Cardiac muscle cell (in vitro differentiated cells and primary cell): ENCODE measurements at places on chromosomes 7 and 10.

- no peaks in the 10 kb centered on the region for H3K27me3 ChIP-seq
- DNase-seq: no peak
- no peak overlapping the region for H3K4me3 ChIP-seq
- H3K27ac ChIP-seq: no peak overlapping the region
These were observed 59.5 kb downstream of the KCND2 start for GRCh38 chr7:120332433-120332832.

DNA sequence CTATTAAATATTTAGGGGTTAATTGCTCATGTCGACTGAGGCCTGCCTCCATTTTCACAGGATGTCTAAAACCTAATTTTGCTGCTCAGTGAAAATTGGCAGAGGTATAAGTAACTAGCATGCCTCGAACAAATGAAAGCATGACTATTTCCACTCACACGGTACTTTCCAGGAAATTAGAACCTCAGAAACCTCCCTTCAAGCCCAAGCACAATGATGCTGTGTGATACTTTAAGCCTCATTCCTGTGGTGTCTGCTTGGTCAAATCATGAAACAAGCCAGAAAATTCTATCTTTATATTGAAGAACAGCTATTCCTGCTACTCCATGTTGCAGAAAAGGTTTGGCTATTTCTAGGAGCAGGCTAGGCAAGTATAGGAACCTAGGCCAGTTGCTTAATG is 203.0 kb downstream of the SORCS3 start:
- no peaks in the 10 kb centered on the region for H3K27me3 ChIP-seq
- H3K27ac ChIP-seq: no peak overlapping the region
- H3K36me3 ChIP-seq: no peaks in the 10 kb centered on the region
- H3K4me3 ChIP-seq: no peak overlapping the region
- DNase-seq: no peak
- no peaks in the 10 kb centered on the region for H3K4me1 ChIP-seq

- H3K4me3 ChIP-seq: no peak overlapping the region
- no peaks in the 10 kb centered on the region for H3K36me3 ChIP-seq
- H3K27ac ChIP-seq: no peak overlapping the region
These were observed 35.5 kb downstream of the GPRIN2 start for GRCh38 chr10:46520941-46521340.

DNA sequence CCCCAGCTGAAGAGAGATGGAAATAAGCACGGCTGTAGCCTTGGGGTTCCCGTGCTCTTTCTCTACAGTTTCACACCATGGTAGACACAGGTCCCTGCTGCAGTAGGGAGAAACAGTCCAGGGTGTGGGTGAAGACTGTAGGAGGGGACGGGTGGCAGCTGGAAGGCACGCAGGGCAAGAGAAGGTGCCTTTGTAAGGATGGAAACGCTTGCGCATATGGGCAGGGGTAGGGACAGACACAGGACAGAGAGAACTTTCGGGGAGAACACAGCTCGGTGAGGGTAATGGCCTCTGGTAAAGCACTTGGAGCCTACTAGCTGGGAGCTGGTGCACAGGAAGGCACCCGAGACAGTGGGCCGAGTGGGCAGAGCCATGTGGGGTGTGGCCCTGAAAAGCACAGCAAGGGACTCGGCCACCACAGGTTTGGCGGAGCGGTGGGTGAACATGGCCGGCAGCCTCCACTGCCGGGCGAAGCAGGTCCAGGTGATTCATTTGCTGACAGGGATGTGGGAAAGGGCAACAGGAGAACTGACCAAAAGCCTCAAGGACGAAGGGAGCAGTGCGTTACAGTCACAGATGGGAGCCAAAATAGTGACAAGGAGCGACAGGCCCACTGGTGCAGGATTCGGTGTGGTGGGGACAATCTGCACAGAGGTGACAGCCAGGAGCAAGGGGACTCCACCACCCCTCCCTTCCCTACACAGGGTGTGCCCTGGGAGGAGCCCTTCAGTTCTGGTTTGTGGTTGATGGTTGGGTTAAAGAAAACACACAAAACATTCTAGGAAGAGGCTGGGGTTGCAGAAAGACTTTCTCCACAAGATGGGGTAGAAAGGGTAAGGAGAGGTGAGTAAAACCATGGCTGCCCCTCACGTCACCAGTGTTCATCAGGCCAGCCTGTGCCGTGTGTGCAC is 97.1 kb downstream of the VOPP1 start:
- H3K36me3 ChIP-seq: no peaks in the 10 kb centered on the region
- H3K4me1 ChIP-seq: no peaks in the 10 kb centered on the region
- no peak for DNase-seq
- H3K27ac ChIP-seq: no peak overlapping the region

- H3K4me3 ChIP-seq: no peak overlapping the region
- no peaks in the 10 kb centered on the region for H3K4me1 ChIP-seq
These were observed 15.6 kb downstream of the HIBADH start for GRCh38 chr7:27647046-27647445.

DNA sequence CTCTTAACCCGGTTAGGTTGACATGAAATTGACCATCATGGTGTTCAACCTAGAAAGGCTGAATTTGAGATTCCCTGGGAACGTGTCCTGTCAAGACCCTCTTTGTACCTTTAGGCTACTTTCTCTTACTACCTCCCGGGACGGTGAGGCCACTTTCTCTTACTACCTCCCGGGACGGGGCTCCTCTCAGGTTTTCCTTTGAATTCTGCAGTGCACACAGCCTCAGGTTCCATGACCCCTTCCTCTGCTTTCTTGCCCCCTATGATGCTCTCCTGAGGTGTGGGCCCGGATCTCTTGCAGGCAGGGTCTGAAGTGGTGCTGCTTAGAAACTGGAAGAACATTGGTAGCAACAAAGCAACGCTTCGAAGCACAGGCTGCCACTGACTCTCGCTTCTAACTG is 155.3 kb downstream of the CAMK1D start:
- H3K27ac ChIP-seq: no peak overlapping the region
- peaks cover 14% of the 10 kb centered on the region for H3K4me1 ChIP-seq
- H3K27me3 ChIP-seq: no peaks in the 10 kb centered on the region
- H3K36me3 ChIP-seq: no peaks in the 10 kb centered on the region

- H3K36me3 ChIP-seq: no peaks in the 10 kb centered on the region
- no peaks in the 10 kb centered on the region for H3K4me1 ChIP-seq
- no peak for DNase-seq
- no peak overlapping the region for H3K4me3 ChIP-seq
These were observed 880.0 kb upstream of the LRRTM3 start for GRCh38 chr10:66045859-66046258.

DNA sequence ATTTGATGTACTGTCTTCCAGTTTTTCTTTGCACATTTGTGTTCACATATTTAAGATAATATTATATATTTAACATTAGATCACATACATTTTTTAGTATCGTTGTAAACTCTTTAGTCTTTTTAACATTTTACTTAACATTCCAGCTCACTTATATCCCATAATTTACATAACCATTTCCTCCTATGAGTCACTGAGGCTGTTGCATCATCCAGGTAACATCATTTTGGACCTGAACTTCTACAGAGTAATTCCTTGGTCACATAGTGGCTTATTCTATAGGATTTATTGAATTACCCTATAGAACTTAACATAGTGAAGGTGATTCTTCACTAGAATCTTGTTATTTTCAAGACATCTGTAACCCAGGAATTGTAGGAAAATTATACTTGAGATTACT is 194.4 kb downstream of the POU6F2 start:
- H3K4me1 ChIP-seq: no peaks in the 10 kb centered on the region
- no peak overlapping the region for H3K4me3 ChIP-seq
- no peaks in the 10 kb centered on the region for H3K27me3 ChIP-seq
- H3K27ac ChIP-seq: no peak overlapping the region
- DNase-seq: no peak
- H3K36me3 ChIP-seq: no peaks in the 10 kb centered on the region

GRCh38 chr10:17536221-17536620 is 81.0 kb downstream of the HACD1 start:
- H3K36me3 ChIP-seq: no peaks in the 10 kb centered on the region
- no peaks in the 10 kb centered on the region for H3K4me1 ChIP-seq
- no peak for DNase-seq
- no peak overlapping the region for H3K27ac ChIP-seq
- H3K27me3 ChIP-seq: no peaks in the 10 kb centered on the region
- H3K4me3 ChIP-seq: no peak overlapping the region

DNA sequence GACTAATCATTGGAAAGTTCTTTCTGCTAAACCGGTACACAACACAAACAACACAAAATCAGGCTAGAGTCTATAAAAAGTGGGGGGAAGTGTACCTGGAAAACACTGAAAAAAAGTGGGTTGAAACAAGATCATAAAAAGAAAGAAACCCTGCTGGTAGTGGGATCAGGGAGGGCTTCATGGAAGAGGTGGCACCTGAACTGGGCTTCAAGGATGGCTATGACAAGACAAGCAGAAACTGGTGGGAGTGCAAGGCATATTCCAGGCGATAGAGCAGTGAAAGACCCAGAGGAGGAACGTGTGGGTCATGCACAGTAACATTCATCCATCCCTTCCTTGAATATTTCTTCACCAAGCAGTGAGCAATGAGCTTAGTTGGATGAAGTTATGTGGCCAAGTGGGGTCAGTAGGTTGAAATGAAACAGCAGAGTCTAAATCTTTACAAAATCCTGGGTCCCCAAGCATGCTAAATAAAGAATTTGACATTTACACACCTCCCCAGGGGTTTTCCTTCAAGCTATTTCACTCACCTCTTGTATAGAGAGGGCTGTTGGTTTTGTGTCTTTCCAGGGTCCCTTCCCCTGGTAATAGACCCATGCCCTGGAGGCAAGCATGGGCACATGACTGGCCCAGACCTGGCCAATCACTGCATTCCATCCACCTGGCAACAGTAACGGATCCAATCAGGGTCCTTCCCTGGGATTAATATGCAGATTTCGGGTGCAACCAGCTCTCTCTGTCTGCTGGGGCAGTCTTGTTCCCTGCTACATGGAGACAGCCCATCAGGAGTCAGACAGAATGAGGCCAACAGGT is 38.2 kb downstream of the SPOCK2 start:
- no peak overlapping the region for H3K27ac ChIP-seq
- DNase-seq: no peak
- H3K36me3 ChIP-seq: no peaks in the 10 kb centered on the region

DNA sequence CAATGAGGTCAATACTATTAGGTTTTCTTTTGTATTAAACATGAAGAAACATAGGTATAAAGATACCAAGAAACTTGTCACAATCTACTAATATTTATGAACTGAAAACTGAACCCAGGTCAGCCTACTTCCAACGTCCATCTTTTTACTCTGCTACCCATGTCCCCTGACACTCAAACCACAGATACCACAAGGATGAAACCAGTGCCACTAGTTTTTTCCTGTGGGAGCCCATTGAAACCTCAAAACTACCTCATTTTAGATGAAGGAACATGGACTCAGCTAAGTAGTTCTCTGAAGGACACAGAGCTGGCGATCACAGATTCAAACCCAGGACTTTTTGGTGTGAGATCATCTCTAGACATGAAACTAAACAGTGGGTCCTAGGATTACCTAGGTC is 6.8 kb downstream of the TET1 start:
- no peaks in the 10 kb centered on the region for H3K36me3 ChIP-seq
- H3K27me3 ChIP-seq: no peaks in the 10 kb centered on the region
- DNase-seq: no peak
- H3K27ac ChIP-seq: no peak overlapping the region
- no peak overlapping the region for H3K4me3 ChIP-seq

GRCh38 chr7:138089080-138089901 is 13.0 kb downstream of the AKR1D1 start:
- no peak overlapping the region for H3K4me3 ChIP-seq
- no peaks in the 10 kb centered on the region for H3K4me1 ChIP-seq
- H3K27ac ChIP-seq: no peak overlapping the region
- no peaks in the 10 kb centered on the region for H3K27me3 ChIP-seq

GRCh38 chr7:33062023-33062781 is at the start of gene NT5C3A:
Gene NT5C3A, minus strand, starts transcription at chr7:33062776. Its CDS starts 71 bp downstream, at chr7:33062705.
- DNase-seq: peak; percentile 58
- no peaks in the 10 kb centered on the region for H3K36me3 ChIP-seq
- H3K4me1 ChIP-seq: peaks cover 18% of the 10 kb centered on the region
- peak within 1 kb of the TSS; percentile 92 for H3K27ac ChIP-seq

DNA sequence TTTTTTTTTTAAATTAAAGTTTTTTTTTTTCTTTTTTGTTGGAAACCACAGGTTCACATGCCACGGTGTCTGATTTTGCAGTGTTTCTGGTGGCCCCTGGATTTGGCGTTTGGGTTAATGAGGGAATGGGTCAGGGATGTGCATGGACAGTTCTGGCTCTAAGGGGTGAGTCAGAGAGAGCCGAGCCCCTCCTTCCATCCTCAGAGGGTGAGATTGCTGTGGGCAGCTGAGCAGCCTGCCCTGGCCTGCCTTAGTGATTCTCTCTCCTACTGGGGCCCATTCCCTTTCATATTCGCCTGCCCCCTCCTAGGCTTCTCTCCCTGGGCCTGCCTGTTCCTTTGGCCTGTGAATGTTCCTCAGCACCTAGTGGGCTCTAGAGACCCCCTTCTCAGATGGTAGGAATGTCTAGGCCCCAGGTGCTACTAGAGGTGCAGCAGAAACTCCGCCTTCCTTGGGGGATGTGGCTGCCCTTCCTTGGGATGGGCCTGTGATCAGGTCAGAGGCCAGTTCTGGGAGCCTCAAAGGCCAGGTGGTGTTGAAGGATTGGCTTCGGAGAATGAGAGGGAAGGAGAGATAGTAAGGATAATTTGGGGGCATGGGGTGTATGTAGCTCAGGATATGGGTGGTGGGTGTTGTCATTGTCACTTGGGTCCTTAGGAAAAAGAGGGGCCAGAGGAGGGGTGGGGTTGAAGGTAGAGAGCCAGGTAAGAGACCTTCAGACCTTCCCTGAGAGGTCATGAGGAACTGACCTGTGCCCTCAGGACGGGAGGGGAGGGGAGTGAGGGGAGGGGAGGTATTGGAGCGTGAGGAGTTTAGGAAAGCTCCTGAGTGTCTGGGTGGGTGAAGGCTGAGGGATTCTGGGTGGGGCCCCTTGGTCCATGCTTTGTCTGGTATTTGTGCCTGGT is 19.8 kb downstream of the TSPAN14 start:
- H3K27me3 ChIP-seq: no peaks in the 10 kb centered on the region
- H3K36me3 ChIP-seq: no peaks in the 10 kb centered on the region
- peaks cover 9% of the 10 kb centered on the region for H3K4me1 ChIP-seq
- peak overlapping the region; percentile 23 for H3K27ac ChIP-seq
- H3K4me3 ChIP-seq: no peak overlapping the region

DNA sequence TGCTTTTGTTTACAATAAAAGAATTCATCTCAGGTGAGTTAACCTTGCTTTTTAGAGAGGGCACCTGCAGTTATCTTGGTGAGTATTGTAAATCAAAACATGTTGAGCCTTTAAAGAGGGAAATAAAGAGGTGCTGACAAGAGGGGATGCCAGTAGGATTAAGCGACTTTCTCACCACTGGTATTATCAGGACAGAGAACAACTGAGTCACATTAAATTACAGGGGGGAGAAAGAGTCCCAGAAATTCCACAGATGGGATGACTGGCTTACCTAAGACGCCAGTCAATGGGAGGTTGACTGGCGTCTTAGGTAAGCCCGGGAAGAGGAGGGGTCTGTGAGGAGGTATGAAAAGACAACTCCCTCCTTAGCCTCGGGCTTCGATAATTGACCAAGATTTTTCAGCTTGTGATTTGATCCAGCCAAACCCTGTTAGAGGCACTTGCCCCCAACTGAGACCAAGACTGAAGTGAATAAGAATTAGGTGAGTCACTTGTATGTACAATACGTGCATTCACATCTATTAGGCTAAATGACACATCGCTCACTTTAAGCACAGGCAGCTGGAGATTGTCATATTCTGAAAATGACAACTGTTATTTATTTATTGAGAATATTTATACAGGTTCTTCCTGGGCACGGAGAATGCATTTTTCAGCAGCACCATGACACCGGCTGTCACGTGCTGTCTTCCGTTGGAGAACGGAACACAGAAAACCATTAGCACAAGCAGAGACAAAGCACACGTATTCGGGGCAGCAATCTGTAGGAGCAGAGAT is 117.6 kb downstream of the SEM1 start:
- H3K4me1 ChIP-seq: no peaks in the 10 kb centered on the region
- H3K36me3 ChIP-seq: no peaks in the 10 kb centered on the region
- DNase-seq: no peak
- H3K27ac ChIP-seq: no peak overlapping the region
